Activated CD4-positive, alpha-beta T cell treated with anti-CD3 and anti-CD28 coated beads for 36 hours (primary cell): ENCODE measurements at places on chromosomes 3 and 15. TPM values are rescaled to one million over a fixed set of nuclear protein-coding genes. Genes with fewer than 3 reads are reported as not detected.

DNA sequence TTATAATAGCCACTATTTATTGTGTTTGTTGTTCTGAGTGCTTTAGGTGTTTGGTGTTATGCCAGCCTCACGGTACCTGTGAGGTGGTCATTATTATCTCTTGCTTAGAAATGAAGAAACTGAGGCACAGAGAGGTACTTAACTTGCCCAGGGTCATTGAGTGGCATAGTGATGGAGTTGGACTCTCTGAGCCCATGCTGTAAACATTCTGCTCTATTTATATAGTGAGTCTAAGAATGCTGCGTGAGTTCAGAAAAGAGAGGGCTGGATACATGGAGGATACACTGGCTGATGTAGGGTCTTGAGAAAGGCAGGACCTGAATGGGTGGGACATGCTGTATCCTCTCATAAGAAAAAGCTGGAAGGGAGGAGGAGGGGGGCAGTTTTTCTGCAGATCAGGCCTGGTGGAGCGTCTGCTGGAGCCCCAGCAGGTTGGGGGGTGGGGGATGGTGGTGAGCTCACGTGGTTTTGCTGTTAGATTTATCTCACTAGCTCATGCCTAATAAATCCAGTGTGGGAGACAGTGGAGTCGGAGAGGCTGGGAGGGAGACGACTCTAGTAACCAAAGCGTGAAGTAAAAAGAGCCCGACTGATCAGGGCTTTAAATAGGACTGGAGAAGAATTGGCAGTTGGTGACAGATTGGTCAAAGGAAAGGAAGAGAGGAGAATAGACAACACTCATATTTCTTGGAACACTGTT lies 16.0 kb downstream of the MED12L start:
- no peaks in the 10 kb centered on the region for H3K4me1 ChIP-seq
- peaks cover 22% of the 10 kb centered on the region for H3K27me3 ChIP-seq
- no peak overlapping the region for H3K27ac ChIP-seq
- peaks cover 3% of the 10 kb centered on the region for H3K36me3 ChIP-seq
- H3K4me3 ChIP-seq, result no peak overlapping the region

- peak overlapping the region; percentile 88 for H3K27ac ChIP-seq
- H3K27me3 ChIP-seq, result no peaks in the 10 kb centered on the region
- H3K36me3 ChIP-seq, result peaks cover 2% of the 10 kb centered on the region
- DNase-seq, result peak; percentile 48
- peak overlapping the region; percentile 86 for H3K4me3 ChIP-seq
- peaks cover 49% of the 10 kb centered on the region for H3K4me1 ChIP-seq
Observed at GRCh38 chr15:66294157-66294931, 976 bp downstream of the DIS3L start.

Gene EFCC1
- 0.39 TPM for total RNA-seq

- H3K4me3 ChIP-seq, result no peak overlapping the region
- H3K27me3 ChIP-seq, result no peaks in the 10 kb centered on the region
- no peak overlapping the region for H3K27ac ChIP-seq
- H3K36me3 ChIP-seq, result peaks cover 2% of the 10 kb centered on the region
- DNase-seq, result no peak
Observed at GRCh38 chr3:67689806-67690205, 35.4 kb upstream of the SUCLG2 start.

DNA sequence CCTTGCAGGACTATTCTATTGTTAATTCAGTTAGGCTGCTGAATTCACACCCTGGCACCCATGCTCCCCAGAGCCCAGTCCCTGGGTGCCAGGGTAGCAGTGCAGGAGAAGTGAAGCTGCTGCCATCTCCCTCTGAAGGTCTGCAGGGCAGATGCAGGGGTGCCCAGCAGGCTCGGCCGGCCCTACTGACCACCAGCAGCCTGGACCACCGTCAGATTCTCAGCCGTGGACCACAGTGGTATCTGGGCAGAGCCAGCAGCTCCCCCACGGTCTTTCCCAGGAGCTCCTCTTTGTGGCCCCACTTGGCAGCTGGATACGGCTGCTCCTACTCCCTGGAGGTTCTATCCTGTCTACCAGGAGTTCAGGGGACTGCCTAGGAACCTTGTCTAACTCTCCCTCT lies 46.8 kb downstream of the ALDH1L1 start:
- H3K27me3 ChIP-seq, result peaks cover 6% of the 10 kb centered on the region
- no peak overlapping the region for H3K4me3 ChIP-seq
- no peaks in the 10 kb centered on the region for H3K36me3 ChIP-seq
- no peak overlapping the region for H3K27ac ChIP-seq

Gene NAA50
- total RNA-seq, result 122 TPM

Gene ISLR
- total RNA-seq, result not detected

GRCh38 chr3:46930166-46930944 lies 46.2 kb downstream of the CCDC12 start:
- peak overlapping the region; percentile 64 for H3K27ac ChIP-seq
- H3K4me3 ChIP-seq, result no peak overlapping the region
- no peaks in the 10 kb centered on the region for H3K27me3 ChIP-seq
- peaks cover 32% of the 10 kb centered on the region for H3K36me3 ChIP-seq

- H3K4me3 ChIP-seq, result no peak overlapping the region
- no peak overlapping the region for H3K27ac ChIP-seq
- DNase-seq, result no peak
- peaks cover 2% of the 10 kb centered on the region for H3K4me1 ChIP-seq
Observed at GRCh38 chr3:115676336-115676735, 53.0 kb downstream of the GAP43 start.

Gene WDR49
- not detected for total RNA-seq

Gene SLC28A1
- not detected for total RNA-seq

DNA sequence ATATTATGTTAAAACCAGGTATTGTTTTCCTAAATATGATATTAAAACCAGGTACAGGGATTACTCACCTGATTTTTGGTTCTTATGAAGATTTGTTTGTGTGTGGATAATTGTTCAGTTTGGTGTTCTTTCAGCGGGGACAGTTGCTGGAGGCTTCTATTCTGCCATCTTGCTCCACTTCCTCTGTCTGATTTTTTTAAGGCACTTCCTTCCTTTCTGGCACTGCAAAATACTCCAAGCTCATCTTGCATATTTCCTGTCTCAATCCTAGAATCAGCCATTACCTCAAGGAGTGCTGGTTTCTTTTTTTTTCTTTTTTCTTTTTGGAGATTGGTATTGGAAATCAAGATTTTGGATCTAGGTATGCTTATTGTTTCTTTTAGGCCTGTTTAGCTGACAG lies 229.9 kb downstream of the SV2B start:
- no peak overlapping the region for H3K27ac ChIP-seq
- H3K4me3 ChIP-seq, result no peak overlapping the region
- H3K27me3 ChIP-seq, result no peaks in the 10 kb centered on the region
- peaks cover 7% of the 10 kb centered on the region for H3K4me1 ChIP-seq
- DNase-seq, result no peak

Gene CKMT1B
- not detected for total RNA-seq

Gene GCSAM
- 9.3 TPM for total RNA-seq

DNA sequence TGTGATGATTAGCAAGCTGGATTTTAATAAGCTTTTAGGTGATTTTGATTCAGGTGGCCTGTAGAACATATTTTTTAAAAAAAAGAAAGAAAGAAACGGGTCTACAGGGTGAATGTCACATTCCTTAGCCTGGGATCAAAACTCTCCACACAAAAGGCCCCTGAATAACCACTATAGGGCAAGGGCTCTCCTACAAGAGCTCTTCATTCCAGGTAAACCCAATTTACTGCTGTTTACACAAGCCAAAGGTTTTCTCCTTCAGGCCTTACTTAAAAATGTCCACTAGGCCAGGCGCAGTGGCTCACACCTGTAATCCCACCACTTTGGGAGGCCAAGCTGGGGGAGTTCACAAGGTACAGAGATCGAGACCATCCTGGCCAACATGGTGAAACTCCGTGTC lies 8.3 kb downstream of the MSL2 start:
- DNase-seq, result no peak
- H3K4me1 ChIP-seq, result peaks cover 93% of the 10 kb centered on the region
- peaks cover 28% of the 10 kb centered on the region for H3K36me3 ChIP-seq
- no peak overlapping the region for H3K4me3 ChIP-seq

GRCh38 chr15:82043796-82044372 lies 1.9 kb downstream of the MEX3B start:
- no peak for DNase-seq
- H3K4me3 ChIP-seq, result peak overlapping the region; percentile 81
- H3K36me3 ChIP-seq, result no peaks in the 10 kb centered on the region
- H3K4me1 ChIP-seq, result peaks cover 12% of the 10 kb centered on the region
- H3K27me3 ChIP-seq, result peaks cover 18% of the 10 kb centered on the region

GRCh38 chr3:190401963-190402362 lies 14.0 kb downstream of the CLDN16 start:
- DNase-seq, result no peak
- H3K27me3 ChIP-seq, result peaks cover 2% of the 10 kb centered on the region
- no peak overlapping the region for H3K4me3 ChIP-seq
- H3K4me1 ChIP-seq, result no peaks in the 10 kb centered on the region
- H3K36me3 ChIP-seq, result no peaks in the 10 kb centered on the region

Gene PLCB2
- 67.9 TPM for total RNA-seq

Gene WDR93
- not detected for total RNA-seq

GRCh38 chr15:81851325-81851724 lies 194.5 kb downstream of the MEX3B start:
- H3K4me1 ChIP-seq, result no peaks in the 10 kb centered on the region
- DNase-seq, result no peak
- H3K4me3 ChIP-seq, result no peak overlapping the region

- H3K36me3 ChIP-seq, result no peaks in the 10 kb centered on the region
- H3K4me3 ChIP-seq, result peak overlapping the region; percentile 90
- H3K4me1 ChIP-seq, result peaks cover 52% of the 10 kb centered on the region
- H3K27me3 ChIP-seq, result no peaks in the 10 kb centered on the region
Observed at GRCh38 chr15:41773729-41774061, 589 bp upstream of the MAPKBP1 start.

DNA sequence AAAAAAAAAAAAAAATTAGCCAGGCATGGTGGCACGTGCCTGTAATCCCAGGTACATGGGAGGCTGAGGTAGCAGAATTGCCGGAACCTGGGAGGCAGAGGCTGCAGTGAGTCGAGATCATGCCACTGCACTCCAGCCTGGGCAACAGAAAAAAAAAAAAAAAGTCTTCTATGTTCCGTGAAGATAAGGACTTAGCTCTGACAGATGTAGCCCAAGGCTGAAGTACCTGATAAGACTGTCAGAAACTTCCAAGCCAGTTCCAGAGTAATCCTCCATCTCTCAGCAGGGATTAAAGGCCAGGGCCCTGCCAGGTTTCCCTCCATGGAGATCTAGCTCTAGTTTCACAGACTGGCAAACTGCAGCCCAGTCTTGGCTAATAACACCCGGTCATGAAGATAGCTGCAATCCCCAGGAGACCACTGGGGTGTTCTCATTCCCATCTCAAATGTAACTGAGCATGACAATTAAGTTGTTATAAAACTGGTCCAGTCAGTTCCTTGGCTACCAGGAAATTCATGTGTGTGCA lies 8.5 kb downstream of the CDCP1 start:
- H3K4me3 ChIP-seq, result no peak overlapping the region
- H3K27ac ChIP-seq, result no peak overlapping the region
- no peak for DNase-seq
- peaks cover 15% of the 10 kb centered on the region for H3K4me1 ChIP-seq
- peaks cover 2% of the 10 kb centered on the region for H3K36me3 ChIP-seq
- peaks cover 3% of the 10 kb centered on the region for H3K27me3 ChIP-seq
